ENCODE measurements at places on chromosomes 2 and 18. TPM values are rescaled to one million over a fixed set of nuclear protein-coding genes. Genes with fewer than 3 reads are reported as not detected.

DNA sequence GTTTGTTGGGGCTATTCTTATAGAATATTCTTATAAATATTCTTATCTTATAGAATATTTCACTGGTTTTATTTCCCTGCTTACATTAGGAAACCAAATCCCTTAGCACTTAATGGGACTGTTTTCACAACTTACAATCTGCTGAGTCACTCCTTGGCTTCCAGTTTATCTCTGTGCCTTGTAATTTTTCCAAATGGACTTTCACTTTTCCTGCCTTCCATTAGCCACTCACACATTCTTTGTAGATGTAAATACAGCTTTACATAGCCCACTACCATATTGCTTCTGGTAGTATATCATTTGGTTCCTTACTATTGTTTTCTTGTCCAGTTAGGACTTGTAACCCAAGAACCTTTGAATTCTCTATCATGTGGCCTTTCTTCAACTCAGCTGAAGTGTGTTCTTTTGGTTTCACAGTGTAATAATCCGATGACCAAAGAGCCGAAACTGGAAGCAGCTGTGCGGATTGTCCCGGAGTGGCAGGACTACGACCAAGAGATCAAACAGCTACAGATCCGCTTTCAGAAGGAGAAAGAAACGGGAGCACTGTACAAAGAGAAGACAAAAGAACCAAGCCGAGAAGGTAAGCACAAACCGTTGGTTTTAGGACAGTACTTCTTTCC is 96.1 kb downstream of the UGGT1 start:
- DNase-seq: peak; percentile 66

- DNase-seq: peak; percentile 49
Measured at GRCh38 chr2:88190808-88191721, 20.9 kb downstream of the THNSL2 start.

DNA sequence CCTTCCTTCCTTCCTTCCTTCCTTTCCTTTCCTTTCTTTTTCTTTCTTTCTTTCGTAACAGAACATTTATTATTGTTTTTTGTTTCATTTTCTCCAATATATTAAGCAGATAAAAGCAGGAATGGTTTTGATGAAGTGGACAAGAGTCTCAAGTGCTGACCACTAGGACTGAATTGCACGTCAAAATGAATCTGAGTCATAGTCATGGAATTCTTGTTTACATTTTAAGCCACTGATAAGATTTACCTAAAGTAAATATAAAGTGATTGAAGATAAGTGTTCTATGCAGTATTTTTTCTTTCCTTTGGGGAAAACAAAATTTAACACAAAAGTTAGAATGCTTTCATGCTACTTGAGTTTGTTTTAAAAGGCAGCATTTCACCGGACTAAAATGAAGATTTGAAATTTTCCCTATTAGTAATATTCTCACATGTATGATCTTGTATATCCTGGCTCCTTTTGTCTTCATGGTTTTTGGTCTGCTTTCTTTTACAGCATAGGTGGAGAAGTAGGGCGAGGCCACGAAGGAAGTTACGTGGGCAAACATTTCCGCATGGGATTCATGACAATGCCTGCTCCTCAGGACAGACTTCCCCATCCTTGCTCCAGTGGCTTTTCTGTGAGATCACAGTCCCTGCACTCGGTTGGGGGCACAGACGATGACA is 113.5 kb downstream of the NYAP2 start:
- peak; percentile 6 for DNase-seq

Gene ALKAL2
- not detected for total RNA-seq
